Suppressor macrophage (primary cell): ENCODE measurements at places on chromosomes 7 and 10.
A peak's percentile ranks its signal among the peaks of the same experiment; 100 is the strongest.

- no peak for DNase-seq
Observed at GRCh38 chr7:117552660-117553059, 72.8 kb downstream of the CFTR start.

GRCh38 chr10:13183625-13184024, 22.3 kb downstream of the MCM10 start:
- no peak for DNase-seq

GRCh38 chr10:48714088-48714487, 29.4 kb downstream of the WDFY4 start:
- DNase-seq, result peak; percentile 81

DNA sequence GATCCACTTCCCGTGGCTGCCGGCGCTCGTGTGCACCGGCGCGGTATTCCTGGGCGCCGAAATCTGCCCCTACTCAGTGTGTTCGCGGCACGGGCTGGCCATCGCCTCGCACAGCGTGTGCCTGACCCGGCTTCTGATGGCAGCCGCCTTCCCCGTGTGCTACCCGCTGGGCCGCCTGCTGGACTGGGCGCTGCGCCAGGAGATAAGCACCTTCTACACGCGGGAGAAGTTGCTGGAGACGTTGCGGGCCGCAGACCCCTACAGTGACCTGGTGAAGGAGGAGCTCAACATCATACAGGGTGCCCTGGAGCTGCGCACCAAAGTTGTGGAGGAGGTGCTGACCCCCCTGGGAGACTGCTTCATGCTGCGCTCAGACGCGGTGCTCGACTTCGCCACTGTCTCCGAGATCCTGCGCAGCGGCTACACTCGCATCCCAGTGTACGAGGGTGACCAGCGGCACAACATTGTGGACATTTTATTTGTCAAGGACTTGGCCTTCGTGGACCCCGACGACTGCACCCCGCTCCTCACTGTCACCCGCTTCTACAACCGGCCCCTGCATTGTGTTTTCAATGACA, 1.3 kb downstream of the CNNM1 start:
- DNase-seq, result no peak

- DNase-seq, result no peak
Observed at GRCh38 chr10:99938563-99938962, 71.2 kb downstream of the DNMBP start.

DNA sequence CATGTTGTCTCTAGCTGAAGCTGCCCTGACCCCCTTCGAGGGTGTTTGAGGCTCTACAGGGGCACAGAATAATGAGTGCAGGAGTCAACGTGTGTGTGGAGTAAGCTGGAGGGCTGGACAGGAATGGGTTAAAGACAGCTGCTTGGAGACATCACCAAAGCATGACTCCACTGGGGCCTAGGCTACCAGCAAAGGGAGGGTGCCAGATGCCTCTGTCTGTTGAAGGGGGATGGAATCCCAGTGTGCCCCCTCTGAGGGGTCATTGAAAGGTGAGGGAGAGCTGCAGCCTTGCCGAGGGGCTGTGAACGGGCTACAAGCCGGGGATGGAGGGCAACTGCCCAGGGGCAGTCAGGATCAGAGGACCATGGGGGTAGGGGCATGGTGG, 51.7 kb upstream of the PODXL start:
- no peak for DNase-seq

GRCh38 chr10:49431426-49431825, 35.5 kb upstream of the DRGX start:
- no peak for DNase-seq

GRCh38 chr7:24965831-24966708, 13.9 kb downstream of the OSBPL3 start:
- DNase-seq, result peak; percentile 49

DNA sequence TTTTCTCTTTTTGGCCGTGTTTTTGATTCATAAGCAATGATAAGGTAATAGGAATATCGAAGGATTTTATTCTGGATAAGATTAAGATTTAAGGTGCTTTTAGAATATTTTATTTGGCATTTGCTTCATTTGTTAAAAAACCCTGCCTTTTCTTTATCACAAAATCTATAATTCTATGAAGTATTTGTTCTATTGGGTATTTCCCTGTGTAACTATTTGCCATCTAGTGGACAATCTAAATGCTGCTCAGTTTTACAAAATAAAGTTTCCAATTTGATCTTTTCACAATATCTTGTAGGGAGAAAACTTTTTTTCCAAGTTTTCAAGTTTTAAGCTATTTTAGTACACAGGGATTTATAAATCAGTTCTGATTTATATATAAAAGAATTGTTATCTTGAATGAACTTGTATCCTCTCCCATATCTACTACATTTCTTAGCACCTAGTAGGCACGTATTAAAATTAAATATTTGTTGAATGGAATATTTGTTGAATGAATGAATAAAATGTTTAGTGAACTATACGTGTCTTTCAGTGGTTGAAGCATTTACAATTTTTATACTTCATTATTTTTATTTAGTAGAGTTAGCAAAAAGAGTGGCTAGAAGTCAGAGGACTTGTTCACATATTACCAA, 26.5 kb downstream of the ANKRD7 start:
- DNase-seq, result no peak

DNA sequence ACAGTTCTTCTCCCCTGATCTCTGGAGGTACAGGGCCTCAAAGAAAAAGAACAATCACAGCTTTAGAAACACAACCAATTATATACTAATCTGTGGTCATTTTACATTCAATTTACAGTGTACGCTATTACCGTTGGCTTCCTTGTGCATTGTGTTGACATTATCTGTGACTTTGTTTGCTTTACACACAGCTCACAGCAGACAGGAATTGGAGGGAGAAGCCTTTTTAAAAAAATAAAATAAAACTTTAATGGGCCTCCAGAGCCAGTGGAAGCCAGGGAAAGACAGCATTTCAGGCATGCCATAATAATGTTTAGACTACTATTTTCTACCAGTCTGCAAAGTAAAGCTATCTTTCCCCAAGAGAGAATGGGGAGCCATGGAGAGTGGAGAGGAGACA, 179.0 kb upstream of the ADO start:
- no peak for DNase-seq

GRCh38 chr10:67306588-67307205, 380.9 kb downstream of the LRRTM3 start:
- peak; percentile 17 for DNase-seq

DNA sequence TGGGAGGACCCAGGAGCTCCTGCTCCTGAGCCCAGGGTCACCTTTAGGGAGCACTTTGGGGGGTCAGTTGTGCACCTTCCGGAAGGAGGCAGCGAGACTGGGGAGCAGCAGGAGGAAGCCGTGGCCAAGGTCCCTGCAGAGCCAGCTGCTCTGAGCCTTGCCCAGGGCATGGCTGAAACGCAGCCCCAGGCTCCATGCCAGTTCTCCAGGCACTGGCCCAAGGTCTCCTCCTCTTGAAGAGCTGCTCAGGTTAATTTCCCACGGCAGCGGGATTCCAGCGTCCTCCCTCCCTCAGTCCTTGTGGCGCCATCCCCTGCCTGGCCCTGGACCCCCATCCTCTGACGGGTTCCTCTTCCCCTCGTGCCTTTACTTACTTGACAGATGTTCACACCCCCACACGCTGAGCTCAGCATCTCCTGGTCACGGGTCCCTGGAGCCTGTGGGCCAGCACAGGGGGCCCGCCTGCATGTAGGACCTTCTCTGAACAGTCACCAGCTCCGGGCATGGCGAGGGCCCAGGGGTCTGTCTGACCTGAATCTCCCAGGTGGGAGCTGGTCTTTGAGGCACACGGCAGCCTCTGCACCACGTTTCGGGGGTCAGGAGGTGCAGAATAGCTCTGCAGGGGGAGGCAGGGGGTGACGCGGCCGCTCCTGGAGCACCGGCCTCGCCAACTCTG, 16.7 kb upstream of the CFAP46 start:
- DNase-seq, result no peak

DNA sequence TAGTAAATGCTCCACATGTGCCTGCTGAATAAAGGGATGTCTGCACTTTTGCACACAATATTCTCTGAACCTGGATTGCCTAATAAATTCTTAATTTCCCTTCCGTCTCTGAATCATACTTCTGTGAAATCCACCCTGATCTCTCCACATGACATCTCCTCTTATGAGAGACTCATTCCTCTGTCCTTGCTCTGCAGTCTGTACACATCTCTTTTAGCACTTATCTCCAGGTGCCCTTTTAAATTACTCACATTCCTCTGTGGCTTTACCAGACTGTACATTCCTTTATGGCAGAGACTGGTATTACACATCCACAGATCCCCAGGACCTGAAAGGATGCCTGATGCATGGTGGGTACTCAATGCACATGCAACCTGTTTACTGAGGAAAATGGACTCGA, 527.6 kb downstream of the PHTF2 start:
- DNase-seq, result no peak

GRCh38 chr7:118839515-118839914, 615.0 kb downstream of the ANKRD7 start:
- no peak for DNase-seq

- DNase-seq, result peak; percentile 13
Observed at GRCh38 chr10:114694752-114695151, 36.7 kb upstream of the ABLIM1 start.

GRCh38 chr10:131626274-131626673, 274.5 kb upstream of the PPP2R2D start:
- no peak for DNase-seq

- peak; percentile 84 for DNase-seq
Observed at GRCh38 chr7:5557920-5558401, 134.3 kb upstream of the TNRC18 start.

DNA sequence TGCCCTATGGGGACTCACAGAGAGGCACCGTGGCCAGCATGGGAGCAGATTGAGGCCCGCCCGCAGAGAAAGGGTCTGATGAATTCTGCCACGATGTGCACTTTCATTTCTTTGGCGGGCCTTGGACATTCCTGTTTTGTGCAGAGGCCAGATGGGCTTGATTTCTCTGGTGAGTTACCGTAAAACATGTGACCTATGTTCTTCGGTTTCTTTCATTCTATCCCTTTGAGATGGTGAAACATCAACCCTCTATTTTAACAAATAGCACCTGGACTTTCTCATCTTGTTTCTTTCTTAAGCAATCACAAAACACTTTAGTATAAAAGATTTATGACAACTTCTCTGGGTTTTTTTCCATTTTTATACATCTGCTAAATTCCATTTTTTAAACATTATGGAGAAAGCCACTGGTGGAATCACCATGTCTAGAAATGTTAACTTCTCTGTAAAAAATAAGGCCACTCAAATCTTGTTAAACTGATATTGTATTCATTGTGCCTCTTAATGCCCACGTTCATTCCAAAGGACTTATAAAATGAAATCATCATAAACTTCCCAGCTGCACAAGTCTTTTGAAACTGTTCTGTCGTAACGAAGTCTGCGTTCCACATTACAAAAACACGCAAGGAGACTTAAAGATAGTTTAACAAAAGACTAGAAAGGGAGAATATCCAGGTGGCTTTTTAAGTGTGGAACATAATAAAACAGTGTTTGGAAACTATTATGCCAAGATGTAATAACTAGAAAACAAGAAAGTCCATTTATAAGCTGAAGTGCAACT, 21.4 kb upstream of the ODAD2 start:
- DNase-seq, result no peak

DNA sequence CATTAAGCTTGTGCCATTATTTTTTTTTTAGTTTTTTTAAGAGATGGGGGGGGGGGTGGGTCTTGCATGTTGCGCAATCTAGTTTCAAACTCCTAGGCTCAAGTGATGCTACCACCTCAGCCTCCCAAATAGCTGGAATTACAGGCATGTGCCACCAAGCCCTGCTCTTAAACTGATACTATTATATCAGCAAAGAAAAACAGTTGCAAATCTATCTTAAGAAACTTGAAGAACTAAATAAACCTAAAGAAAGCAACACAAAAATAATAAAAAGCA, 47.5 kb downstream of the BRAF start:
- no peak for DNase-seq

DNA sequence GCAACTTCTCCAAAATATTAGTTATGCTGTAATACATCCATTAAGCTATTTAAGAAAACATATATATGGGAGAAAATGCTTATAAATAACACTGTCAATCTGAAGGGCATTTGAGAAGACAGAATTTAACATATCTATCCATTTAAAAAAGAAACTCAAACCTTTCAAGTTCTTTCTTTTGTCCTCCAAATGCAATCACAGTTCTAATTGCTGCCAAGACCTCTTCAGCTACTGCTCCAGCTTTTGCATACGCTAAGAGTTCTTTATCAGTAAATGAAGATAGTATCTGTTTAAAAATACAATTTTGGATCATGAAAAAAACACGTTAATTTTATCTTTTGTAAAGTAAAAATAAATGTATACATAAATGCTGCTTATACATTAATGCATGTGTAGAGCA, 39.6 kb downstream of the ABCB1 start:
- DNase-seq, result no peak

GRCh38 chr7:40866601-40867000, 731.8 kb downstream of the SUGCT start:
- DNase-seq, result no peak

GRCh38 chr10:121580276-121581116, 17.7 kb downstream of the FGFR2 start:
- DNase-seq, result no peak

- DNase-seq, result no peak
Observed at GRCh38 chr7:77308792-77309191, 107.4 kb downstream of the GSAP start.

DNA sequence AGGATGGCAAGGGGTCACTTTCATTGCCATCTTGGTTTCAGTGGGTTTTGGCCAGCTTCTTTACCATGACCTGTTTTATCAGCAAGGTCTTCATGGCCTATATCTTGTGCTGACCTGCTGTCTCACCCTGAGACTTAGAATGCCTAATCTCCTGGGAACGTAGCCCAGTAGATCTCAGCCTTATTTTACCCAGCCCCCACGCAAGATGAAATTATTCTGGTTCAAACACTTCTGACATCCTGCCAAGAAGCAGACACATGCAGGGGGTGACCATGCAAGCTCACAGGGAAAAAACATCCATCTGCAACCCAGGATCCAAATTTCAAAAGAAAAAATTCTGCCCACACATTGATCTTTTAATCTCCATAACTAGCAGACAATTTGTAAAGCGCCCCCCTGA, 88.4 kb upstream of the EEPD1 start:
- no peak for DNase-seq

- no peak for DNase-seq
Observed at GRCh38 chr7:128731184-128731583, 8.0 kb upstream of the CALU start.

DNA sequence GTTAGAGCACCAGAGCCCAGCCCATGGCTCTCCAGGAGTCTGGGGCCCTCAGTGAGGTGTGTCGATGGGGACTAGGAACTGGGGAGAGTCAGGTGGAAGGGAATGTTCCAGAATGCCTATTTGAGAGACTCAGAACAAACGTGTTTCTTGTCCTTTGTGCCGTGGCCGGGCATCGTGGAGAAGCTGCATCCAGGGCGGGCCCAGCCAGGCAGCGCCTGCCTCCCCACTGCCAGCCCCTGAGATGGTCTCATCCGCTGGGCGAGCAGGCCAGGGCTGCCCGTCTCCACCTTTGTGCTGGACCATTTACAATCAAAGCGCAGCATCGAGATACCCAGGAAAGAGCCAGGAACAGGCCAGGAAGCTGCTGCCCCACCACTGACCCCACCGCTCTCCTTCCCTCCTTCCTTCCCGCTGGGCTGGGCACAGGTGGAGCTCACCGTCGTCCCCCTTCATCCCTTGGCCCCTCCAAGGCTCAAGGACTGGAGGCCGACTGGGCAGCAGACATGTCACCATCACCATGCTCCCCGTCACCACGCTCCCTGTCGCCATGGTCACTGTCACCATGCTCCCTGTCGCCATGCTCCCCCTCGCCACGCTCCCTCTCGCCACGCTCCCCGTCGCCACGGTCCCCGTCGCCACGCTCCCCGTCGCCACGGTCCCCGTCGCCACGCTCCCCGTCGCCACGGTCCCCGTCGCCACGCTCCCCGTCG, 71.1 kb upstream of the ADGRA1 start:
- no peak for DNase-seq
